ENCODE measurements at places on chromosomes 3 and 15.

DNA sequence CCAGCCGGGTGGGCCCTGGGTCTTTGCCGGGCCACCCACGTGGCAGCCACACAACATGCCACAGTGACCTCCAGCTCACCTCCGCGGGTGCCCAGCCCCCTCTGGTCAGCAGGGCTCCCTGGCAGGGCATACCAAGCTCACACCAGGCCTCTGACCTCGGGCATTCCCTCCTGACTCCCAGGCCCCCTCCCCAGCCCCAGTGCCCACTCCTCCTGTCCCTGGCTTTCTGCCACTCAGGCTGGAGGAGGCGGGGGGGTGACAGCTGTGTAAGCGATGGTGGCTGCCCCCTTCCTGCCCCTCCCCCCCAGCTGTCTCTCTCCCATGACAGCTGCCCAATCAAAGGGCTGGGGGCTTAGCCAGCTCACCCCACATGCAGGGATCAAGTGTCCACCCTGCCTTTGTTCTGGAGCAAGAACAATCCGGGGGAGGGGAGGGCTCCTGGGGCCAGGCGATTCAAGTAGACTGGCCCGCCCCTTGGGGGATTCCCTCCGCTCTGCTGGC, 3.3 kb downstream of the PCBP4 start:
- DNase-seq = no peak

DNA sequence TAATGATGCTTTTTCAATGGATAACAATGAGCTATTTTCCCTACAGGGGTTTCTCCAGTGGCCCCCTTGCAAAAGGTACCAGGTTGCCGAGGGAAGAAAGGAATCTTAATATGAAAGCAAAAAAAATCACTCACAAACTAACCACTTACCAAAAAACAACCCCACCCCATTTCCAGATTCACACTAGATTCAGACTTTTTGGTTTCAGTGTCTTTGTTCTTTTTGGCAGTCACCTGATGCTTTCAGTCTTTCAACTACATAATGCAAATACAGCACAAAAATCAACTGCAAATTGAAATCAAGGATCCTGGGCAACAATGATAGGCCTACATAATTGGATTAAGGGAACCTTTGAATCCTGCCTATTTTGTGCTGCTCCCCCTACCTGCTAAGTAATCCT, 71.1 kb upstream of the RAP2B start:
- DNase-seq = no peak

GRCh38 chr3:119626196-119626595, 28.5 kb downstream of the PLA1A start:
- DNase-seq = no peak

DNA sequence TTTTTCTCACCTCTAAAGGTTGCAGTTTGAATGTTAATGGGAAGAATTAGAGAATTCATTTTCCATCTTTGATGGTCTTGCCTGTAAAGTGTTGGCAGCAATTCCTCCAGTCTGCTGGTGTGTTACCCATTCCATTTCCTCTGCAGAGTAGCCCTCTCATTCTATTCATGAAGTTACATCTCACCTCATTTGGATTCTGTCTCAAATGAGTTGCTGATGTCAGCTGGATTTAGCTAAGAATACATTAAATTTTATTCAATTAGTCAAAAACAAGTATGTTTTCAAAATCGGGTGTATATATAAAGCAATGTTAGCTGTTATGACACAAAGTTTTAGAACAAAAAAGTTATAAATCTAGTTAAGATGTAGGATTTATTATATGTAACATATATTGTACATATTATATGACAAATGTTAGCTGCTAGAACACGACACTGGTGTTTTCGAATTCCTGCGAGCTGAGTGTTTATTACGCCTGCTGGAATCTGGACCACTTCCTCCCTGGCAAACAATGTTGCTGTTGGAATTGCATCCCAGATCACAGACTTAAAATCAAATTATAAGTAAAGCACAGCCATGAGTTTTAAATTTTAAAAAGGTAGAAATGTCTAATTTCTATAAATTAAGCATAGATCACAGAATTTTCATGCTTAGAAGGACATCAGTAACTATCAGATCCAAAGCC, 516.2 kb downstream of the OCA2 start:
- DNase-seq = no peak

GRCh38 chr3:178019645-178020044, 516.6 kb upstream of the KCNMB2 start:
- no peak for DNase-seq

- DNase-seq = no peak
Measured at GRCh38 chr15:78811124-78811824, at the start of gene ADAMTS7. ADAMTS7 (minus strand) TSS chr15:78811464; CDS start chr15:78811220, 244 bp downstream.

DNA sequence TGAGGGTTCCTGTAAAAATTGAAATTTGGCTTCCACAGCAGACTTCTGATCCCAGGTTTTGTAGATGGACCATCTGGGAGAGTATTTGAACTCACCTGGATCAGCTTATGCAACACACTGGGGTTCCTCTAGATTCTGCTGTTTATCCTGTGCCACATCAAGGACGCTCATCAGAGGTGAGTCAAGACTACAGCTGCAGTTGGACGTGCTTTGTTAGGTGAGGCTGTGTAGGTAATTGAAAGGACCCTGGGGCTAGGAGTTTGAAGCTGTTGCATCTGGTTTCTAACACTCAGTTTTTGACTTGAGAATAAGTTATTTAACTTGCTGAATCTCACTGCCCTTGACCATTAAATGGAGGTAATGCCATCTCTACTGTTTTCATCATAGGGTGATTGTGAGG, 394.2 kb downstream of the EDEM1 start:
- no peak for DNase-seq

Measured in DMS79 (cell line).